ENCODE measurements at places on chromosomes 7 and 10. TPM values are rescaled to one million over a fixed set of nuclear protein-coding genes. Genes with fewer than 3 reads are reported as not detected.

Gene HECW1
- total RNA-seq, result 0.06 TPM

Gene ABCB4
- total RNA-seq, result not detected

Gene RAB11FIP2
- 31.0 TPM for total RNA-seq

Gene TMEM178B
- 0.18 TPM for total RNA-seq

- H3K27me3 ChIP-seq, result no peaks in the 10 kb centered on the region
- no peak for DNase-seq
- H3K4me3 ChIP-seq, result no peak overlapping the region
- H3K36me3 ChIP-seq, result no peaks in the 10 kb centered on the region
- peaks cover 11% of the 10 kb centered on the region for H3K4me1 ChIP-seq
- no peak overlapping the region for H3K27ac ChIP-seq
Measured at GRCh38 chr10:132670546-132671227, 115.3 kb downstream of the NKX6-2 start.
